ENCODE measurements at places on chromosomes 4 and X.

GRCh38 chr4:145830699-145831098 is 107.9 kb downstream of the ZNF827 start:
- no peak for DNase-seq

- DNase-seq = no peak
Observed at GRCh38 chr4:66017671-66018070, 347.4 kb upstream of the EPHA5 start.

- DNase-seq = peak; percentile 32
Observed at GRCh38 chrX:74421036-74421739, at the start of gene SLC16A2. SLC16A2 (plus strand) TSS chrX:74421493; CDS start chrX:74421638, 145 bp downstream.

DNA sequence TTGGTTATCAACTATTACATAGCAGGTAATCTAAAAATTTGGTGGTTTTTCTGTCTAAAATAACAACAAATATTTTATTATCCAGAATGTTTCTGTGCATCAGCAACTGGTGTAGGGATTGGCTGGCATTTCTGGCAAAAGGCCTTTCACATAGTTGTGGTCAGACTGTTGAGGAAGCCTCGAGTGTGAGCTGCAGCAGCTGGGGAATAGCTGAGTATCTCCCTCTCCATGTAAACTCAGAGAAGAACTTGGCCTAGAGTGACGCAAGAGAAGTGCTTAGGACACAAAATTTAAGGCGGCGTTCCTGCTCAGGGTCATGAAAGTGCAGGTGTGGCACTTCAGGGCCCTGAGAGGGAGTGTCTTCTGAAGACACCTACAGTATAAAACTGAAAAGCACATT is 558.9 kb downstream of the SPOCK3 start:
- DNase-seq = no peak

GRCh38 chr4:153045111-153045982 is 109.2 kb downstream of the FHDC1 start:
- no peak for DNase-seq

GRCh38 chr4:187271848-187272247 is 548.2 kb upstream of the FAT1 start:
- DNase-seq = no peak

DNA sequence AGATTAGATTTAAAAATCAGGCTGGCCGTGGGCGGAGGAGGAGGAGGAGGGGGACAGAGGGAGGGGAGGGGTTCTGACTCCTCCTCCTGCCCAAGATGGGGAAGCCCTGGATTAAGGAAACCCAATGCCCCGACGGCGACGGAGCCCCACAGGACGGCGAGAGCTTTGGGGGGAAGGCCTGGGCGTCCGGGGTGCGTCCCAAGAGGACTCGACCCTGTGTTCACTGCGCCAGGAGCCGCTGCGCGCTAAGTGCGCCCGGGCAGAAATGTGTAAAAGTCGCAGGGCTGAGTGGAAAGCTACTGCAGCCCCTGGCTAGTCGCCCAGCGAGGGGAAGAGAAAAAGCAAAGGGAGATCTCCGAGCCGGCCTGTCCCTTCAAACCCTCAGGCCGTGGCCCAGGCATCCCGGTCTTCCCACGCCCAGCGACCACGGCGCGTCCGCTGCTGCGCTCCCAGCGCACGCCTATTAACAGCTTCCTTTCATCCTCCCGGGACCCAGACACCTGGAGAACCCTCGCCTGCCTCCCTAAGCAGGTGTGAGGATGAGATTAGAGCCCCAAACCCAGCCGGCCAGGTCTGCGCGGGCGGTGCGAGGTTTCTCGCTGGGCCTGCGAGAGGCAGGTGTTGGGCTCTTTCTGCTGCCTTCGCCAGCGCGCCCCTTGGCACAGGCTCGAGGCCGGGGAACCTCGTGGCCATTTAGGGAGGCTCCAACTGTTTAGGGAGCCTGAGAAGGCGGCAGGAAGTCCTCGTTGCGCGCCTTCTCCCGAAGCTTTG is 1.4 kb upstream of the RPS6KA3 start:
- no peak for DNase-seq

DNA sequence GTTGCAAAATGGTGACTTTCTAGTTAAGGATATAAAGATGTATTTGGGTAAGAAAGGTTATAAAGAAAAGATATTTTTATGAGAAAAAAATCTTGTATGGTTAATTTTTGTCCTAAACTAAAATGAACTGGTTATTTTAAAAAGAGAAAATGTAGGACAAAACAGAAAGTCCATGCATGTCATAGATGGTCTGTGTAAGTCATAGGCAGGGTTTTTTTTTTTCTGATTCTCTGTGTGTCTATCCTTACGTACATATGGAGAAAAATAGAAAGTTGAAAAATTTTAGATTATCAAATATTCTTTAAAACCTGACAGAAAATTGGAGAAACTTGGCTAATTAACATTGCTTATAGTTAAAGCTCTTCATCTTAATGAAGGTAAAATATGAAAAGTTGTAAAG is 493.4 kb downstream of the IQCM start:
- no peak for DNase-seq

DNA sequence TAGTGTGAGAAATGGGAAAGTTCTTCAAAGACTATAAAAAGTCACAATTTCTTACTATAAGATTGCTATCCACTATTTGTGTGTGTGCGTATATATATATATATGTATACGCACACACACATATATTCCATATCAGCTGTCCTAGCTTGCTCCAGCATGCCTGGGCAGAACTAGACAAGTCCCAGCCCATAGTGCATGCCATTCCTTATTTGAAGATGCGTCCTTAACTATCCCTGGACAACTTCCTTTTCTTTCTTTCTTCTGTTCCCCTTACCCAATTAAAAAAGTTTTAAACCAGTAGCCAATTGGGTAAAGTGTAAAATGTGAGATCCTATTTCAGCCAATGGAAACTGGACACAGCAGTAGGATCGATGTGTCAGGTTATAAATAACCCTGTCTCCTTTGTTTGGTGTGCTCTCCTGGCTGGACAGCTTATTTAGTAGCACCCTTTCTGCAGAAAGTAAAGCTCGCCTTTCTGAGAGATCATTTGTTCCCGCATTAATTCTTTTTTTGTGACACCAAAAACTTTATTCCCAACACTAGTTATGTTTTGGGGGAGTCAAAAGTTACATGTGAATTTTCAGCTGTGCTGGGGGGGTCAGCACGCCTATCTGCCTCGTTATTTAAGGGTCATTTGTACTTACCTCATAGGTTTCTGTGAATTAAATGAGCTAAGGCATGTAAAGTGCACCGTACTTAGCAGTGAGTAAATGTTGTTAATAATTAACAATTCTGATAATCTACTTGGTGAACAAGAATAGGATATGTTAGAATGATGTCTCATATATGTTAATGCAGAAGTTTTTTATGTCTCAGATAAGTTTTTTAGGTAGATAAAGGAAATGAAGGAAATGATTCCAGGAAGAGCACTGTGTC is 40.9 kb downstream of the KDM6A start:
- DNase-seq = no peak

DNA sequence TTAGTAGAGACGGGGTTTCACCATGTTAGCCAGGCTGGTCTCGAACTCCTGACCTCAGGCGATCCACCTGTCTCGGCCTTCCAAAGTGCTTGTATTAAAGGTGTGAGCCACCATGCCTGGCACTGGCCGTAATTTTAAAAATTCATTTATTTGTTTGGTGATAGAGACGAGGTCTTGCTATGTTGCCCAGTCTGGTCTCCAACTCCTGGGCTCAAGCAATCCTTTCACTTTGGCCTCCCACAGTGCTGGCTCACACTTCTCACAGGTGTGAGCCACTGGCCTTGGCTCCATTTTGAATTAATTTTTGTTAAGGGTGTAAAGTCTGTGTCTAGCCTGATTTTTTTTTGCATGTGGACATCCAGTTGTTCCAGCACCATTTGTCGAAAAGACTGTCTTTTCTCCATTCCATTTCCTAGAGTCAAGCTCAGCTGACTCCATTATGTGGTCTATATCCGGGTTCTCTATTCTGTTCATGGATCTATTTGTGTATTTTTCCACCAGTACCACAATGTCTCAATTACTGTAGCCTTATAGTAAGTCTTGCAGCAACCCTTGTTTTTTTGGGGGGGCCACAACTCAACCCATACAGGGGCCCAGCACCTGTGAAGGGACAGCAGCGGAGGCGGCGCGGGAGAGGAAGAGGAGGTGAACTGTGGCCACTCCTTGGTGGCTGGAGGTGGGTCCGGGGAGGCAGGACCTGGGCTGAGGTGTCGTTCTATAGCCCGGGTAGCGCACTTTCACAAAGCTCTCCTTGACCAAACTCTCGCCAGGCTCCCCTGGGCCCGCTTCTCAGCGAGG is 1.5 kb upstream of the NSD2 start:
- no peak for DNase-seq

GRCh38 chr4:8205241-8205707 is 6.2 kb downstream of the SH3TC1 start:
- no peak for DNase-seq

- no peak for DNase-seq
Observed at GRCh38 chr4:142297313-142297712, 548.8 kb downstream of the INPP4B start.

DNA sequence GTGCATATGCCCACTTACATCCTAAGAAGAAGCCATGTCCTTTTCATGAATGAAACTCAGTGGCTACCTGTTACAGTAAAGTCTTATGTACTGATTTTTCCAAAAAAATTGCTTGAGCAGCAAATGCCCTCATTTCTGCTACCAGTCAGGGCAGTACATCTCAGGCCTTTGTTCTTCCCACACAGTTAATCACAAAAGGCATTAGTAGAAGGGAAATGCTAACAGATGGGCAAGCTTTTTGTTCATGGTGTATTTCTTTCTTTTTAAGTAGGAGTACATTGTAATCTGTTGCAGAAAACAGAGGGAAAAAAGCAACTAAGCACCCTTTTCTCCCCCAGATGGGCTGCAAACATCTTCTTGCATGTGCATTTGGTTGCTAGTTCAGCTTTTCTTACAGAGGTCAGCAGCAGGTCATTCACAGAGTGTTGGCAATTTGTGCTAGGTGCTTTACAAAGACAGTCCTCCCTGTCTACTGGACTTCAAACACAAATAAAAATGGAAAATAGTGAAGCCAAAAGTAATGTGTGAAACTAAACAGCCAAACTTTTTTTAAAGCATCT is 373.4 kb downstream of the PRDM5 start:
- no peak for DNase-seq

GRCh38 chrX:97842468-97843199 is 958.9 kb downstream of the RPA4 start:
- DNase-seq = no peak

DNA sequence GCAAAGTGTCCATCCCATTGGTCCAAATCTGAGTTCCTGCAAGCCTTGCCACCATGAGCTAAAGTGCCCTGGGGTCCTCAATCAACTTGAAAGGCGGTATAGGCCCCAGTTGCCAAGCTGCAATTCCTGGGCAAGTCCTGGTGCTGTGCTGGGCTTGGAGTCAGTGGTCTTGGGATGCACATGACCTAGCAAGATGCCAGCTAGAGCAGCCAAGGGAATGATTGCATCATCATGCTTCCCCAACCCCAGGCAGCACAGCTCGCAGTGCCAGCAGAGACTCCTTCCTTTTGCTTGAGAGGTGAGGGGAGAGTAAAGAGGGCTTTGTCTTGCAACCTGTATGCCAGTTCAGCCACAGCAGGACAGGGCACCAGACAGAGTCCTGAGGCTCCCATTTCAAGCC is 50.5 kb downstream of the KCNIP4 start:
- no peak for DNase-seq

DNA sequence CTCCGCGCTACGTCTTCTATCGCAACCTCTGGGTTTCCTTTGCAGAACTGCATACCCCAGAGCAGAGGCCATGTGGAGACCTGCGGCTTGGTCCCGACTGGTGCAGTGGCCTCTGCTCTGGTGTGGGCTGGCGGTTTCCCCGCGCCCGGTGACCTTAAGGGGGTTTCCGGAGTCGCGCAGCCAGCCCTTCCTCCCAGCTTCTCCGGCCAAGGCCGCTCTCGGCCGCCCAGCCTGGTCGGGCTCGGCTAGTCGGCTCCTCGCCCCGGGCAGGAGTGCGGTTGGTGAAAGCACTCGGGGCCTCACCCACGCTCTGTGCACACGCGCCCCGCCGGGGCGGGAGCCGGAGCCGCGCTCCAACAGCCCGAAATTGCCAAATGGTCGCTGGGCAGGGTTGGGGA is 84.9 kb downstream of the BCOR start:
- DNase-seq = no peak

- DNase-seq = no peak
Observed at GRCh38 chrX:2500803-2501558, at the start of the genes DHRSX and ZBED1. DHRSX (minus strand) TSS chrX:2500976; CDS start chrX:2500925, 51 bp downstream. ZBED1 (minus strand) TSS chrX:2500976; CDS start chrX:2490719, 10,257 bp downstream.

- DNase-seq = no peak
Observed at GRCh38 chrX:153845842-153846241, 15.5 kb upstream of the PDZD4 start.

GRCh38 chrX:69229436-69229835 is 64.2 kb upstream of the PJA1 start:
- no peak for DNase-seq

DNA sequence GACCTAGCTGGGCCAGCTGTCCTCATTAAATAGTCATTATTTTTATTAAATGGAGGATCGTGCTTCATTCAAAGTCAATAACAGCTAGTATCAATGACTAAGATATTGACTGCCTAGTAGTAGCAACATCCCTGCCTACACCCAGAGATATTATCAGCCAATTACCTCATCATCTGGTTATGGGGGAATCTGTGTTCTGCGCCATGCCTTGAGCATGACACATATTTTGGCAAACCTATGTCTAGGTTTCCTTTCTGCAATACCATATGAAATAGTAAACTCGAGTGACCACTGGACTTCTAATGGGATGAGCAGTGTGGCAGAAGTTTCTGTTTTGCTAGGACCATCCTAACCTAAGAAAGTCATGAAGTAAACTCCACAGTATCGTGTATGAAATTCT is 50.0 kb upstream of the AADAT start:
- no peak for DNase-seq

- DNase-seq = no peak
Observed at GRCh38 chr4:139533511-139533910, 22.5 kb downstream of the SETD7 start.

DNA sequence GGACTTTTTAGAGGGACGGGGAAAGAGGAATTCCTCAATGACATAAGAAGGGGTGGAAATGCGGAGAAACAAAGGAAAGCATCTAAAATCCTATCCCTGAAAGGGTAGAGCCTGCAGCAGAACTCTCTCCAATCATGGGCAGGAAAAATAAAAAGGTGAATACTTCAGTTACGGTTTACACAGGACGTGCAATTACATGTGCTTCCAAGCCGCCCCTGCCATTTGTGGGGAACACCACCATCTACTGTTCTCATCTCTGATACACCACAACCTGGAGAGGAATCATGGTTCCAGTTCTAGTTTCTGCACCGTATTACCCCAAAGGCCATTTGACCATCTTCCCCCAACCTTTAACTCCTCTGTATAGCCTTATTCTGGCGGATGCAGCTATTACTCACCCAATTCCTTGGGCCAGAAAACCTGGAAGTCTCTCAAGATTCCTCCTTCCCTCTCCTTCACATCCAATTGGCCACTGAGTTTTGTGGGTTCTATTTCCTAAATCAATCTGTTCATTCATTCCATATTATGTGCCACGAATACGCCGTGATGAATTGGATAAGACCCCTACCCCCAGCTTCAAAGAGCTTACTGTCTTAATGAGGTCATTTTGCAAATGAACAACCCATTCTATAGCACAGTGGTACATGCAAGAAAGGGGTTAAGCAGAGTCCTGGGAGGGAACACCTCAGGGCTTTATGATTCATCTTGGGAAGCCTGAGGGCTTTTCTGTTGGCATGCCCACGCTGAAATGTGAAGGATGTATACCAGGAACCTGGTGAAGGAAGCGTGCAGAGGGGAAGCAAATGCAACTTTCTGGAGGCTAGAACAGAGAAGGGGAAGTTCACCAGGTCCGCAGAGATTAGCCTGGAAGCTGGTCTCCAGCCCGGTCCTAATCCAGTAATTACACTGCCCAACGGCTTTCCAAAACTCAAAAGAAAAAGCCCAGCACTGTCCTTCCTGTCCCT is 1.4 kb upstream of the MSL3 start:
- DNase-seq = no peak

Data from brain pericyte (primary cell).